ENCODE measurements at places on chromosomes 13 and 19. TPM values are rescaled to one million over a fixed set of nuclear protein-coding genes. Genes with fewer than 3 reads are reported as not detected.

Gene NLRP5
- polyA plus RNA-seq, result not detected

Gene NTF4
- polyA plus RNA-seq, result 6.5 TPM

- no peak for DNase-seq
Observed at GRCh38 chr13:109332506-109333499, 453.6 kb downstream of the IRS2 start.

DNA sequence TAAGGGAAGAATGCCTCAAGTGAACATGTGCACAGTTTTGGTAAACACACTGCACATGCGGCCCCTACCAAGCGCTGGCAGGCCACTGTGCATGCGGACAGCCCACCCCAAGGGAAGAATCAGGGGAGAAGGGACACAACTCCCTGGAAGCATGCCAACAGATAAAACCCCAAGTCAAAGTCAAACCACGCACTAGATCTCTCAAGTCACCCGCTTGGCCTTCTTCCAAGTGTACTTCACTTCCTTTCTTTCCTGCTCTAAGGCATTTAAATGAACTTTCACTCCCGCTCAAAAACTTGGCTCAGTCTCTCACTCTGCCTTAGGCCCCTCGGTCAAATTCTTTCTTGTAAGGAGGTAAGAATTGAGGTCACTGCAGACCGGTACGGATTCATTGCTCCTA, 4.6 kb upstream of the RFXAP start:
- DNase-seq, result no peak

DNA sequence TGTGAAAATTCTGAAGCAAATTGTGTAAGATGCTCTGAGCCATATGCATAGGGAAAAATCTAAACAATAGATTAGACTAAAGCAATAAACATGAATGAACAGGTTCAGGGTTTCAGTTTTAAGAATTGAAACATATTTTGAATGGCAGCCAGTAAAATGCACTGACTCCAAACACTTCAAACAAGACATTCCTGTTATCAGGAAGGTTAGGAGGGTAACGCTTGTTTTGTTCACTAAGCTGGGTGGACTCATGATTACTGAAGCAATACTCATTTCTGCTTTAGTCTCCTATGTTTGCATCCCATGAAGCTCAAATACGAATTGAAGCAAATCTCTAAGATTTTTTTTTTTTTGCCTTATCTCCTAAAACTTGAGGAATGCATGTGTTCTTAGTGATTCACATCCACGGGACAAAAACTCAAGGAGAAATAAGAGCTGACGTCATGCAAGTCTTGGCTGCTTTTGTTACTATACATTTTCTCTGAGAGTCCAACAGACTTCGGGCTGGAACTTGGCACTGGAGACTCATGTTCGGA, 29.1 kb upstream of the IGFL4 start:
- DNase-seq, result no peak

- DNase-seq, result no peak
Observed at GRCh38 chr13:31859571-31859970, 120.2 kb downstream of the RXFP2 start.

DNA sequence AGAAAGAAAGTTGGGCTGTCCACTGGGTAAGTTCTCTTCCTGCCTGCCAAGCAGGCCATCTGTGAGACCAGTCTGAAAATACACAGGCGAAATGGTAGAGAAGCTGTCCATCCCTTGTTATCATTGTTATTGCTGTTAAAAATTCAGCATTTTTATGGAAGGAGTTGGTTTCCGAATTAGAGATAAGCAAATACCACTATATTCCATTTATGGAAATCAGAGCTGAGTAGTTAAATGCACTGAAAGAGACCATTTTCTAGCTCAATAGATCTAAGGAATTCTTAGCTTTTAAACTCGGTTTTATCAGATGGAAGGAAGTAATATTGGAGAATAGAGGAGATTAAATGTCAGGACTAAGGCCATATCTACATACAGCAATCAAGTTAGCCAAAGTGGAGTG, 40.7 kb downstream of the MZT1 start:
- DNase-seq, result no peak

DNA sequence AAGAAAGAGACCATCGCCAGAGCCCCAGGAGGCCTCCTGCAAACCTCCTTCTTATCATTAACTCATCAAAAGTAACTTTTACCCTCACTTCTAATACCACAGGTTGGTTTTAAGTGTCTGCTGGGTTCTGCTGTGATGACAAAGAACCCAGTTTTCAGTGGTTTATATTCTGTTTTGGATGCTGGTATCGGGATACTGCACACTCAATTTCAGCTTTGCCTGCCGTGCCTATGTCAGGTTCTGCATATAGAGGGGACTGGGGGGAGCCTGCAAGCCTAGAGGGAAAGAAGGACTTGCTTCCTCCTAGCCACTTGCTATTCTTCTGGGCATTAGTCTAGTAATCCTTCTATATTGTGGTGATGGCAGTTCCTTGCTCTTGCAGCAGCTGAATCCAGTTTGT, 242.4 kb downstream of the KCNRG start:
- no peak for DNase-seq

DNA sequence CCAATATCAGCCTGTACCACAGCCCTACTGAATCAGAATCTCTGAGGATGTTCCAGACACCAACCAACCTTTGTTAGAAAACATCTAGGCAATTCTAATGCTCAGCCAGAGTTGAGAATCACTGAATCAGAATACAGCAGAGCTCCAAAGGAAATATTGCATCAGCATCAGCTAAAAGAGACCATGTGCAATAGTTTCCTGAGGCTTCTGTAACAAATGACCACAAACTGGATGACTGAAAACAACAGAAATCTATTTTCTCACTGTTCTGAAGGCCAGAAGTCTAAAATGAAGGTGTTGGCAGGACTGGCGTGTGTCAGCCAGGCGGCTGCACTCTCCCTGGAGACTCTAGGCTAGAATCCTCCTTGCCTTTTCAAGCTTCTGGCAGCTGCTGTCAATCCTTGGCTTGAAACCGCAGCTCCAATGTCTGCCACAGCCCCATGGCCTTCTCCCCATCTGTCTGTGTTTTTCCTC, 1.2 kb upstream of the DCT start:
- peak; percentile 60 for DNase-seq

Gene ACER1
- 0.13 TPM for polyA plus RNA-seq

- no peak for DNase-seq
Observed at GRCh38 chr13:96958286-96958891, 35.9 kb downstream of the OXGR1 start.

DNA sequence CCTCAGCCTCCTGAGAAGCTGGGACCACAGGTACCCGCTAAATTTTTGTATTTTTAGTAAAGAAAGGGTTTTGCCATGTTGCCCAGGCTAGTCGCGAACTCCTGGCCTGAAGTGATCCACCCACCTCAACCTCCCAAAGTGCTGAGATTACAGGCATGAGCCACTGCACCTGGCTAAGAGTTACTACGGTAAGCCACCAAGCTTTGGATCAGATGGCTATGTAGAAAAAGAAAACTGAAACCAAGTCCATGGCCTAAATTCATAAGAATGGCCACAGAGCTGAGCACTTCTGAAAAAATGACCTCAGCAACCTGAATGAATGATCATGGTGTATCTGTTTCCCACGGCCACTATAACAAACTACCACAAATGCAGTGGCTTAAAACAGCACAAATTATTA, 9.4 kb downstream of the OPA3 start:
- DNase-seq, result no peak

Gene LEUTX
- polyA plus RNA-seq, result not detected

Gene DNMT1
- polyA plus RNA-seq, result 61.4 TPM

- no peak for DNase-seq
Observed at GRCh38 chr13:41622432-41623429, 165.4 kb downstream of the RGCC start.

GRCh38 chr13:29786698-29787097, 63.7 kb downstream of the UBL3 start:
- no peak for DNase-seq

Gene PRX
- 7.7 TPM for polyA plus RNA-seq

Gene CLC
- 1.3 TPM for polyA plus RNA-seq

GRCh38 chr19:45293682-45294081, 29.0 kb downstream of the CKM start:
- no peak for DNase-seq

GRCh38 chr19:49808711-49809159, 4.4 kb downstream of the FUZ start:
- peak; percentile 43 for DNase-seq

DNA sequence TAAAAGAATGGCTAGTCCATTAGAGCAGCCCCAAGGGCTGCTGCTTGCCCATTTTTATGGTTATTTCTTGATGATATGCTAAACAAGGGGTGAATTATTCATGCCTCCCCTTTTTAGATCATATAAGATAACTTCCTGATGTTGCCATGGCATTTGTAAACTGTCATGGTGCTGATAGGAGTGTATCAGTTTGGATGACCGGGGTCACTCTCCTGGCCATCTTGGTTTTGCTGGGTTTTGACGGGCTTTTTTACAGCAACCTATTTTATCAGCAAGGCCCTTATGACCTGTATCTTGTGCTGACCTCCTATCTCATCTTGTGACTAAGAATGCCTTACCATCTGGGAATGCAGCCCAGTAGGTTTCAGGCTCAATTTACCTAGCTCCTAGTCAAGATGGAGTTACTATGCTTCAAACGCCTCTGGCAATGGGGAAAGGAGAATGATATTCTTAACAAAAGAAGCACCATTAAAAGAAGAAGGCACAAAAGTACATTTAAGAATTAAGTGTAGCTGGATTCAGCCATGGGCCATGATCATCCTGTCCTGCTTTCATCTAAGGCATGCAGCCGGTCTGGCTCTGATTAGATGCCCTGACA, 1156.0 kb downstream of the PCDH9 start:
- DNase-seq, result no peak

- DNase-seq, result no peak
Observed at GRCh38 chr13:45943120-45943519, 91.6 kb upstream of the SIAH3 start.

Gene GJB6
- not detected for polyA plus RNA-seq

GRCh38 chr19:7515645-7516151, at the start of gene ZNF358:
Gene ZNF358 (plus strand): TSS chr19:7516103. CDS start chr19:7519243, 3,140 bp downstream.
- DNase-seq, result no peak

GRCh38 chr13:39266426-39266825, 228.2 kb downstream of the NHLRC3 start:
- no peak for DNase-seq

Gene IL4I1
- polyA plus RNA-seq, result 1.0 TPM

DNA sequence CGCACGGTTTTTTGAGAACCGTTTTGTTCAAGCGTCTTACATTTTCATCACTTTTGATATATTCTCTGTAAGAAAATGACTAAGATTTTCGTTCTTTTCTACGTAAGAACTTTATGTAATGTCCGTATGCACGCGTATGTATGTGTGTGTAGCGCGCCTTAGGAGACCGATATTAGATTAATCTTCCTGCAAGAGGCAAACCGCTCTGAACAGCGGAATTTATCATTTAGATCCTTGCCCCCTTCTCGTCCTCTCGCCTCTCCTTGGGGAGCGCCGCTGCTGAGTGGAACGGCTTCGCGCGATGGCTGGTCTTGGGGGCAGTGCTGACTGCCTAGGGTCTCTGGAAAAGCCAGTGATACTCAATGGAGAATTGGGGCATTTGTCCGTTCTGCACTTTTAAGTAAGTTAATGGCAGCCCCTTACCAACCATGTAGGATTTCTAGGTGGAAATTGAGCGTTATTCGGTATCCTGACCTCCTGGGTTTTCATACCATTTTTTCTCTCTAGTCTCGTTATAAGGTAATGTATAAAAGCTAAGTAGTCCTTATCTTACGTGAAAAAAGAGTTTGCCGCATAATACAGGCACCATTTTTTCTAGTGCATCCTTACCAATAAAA, 4.7 kb downstream of the MAB21L1 start:
- DNase-seq, result no peak

DNA sequence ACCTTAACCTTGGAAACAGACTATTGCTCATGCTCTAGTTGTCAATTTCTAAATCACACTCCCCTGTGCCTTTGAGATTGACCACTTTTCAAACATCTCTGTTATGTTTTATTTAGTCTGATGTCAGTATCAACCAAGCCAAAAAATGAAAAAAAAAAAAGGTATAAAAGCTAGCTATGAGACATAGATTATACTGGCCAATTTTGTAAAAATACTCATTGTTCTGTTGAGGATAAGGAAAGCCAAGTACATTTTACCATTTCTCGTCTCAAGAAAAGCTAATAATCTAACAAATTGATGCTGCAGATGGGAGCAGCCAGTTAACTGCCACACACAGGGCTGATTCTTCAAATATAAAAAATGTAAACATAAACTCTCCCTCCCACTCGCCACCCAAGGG, 572.6 kb upstream of the KLF12 start:
- DNase-seq, result no peak

Gene ZNF667
- polyA plus RNA-seq, result 11.3 TPM

DNA sequence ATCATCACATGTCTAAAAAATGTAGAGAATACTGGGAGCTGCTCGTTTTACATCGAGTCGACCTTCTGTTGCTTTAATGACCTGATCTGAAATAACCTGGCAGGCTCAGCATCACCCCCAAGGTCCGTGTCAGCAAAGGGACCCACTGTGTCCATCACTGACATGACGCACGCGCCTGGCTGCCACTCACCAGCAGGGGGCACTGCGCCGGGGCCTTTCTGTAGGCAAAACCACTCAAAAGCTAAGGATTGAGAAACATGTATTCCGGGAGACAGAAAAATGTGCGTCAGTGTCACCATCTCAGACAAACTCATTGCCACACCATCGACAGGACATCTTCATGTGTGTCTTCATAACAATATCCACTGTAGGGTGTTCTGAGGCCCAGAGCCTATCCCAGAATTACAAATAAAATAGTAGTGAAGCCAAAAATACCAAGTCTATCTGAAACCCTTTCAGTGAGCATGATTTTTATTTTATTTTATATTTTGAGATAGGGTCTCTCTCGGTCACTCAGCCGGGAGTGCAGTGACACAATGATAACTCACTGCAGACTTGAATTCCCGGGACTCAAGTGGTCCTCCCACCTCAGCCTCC, 130.3 kb upstream of the LSM14A start:
- no peak for DNase-seq

Gene SULT2A1
- not detected for polyA plus RNA-seq

DNA sequence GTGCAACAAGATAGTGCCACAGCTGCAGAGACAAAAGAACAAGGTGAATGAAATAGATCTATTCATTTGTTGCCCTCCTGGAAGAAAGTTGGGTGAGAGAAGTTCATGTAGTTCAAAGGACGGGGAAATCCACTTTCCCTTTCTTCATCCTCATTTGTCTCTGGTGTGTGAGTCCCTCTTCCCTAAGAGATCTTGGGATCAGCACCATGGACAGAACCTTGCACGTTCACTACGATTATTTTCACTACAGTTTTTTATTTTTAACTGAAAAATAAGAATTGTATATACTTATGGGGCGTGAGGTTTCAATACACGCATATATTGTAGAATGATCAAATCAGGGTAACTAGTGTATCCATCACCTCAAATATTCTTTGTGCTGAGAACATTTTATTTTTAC, 29.2 kb downstream of the NLRP5 start:
- DNase-seq, result no peak

Gene LGALS7B
- not detected for polyA plus RNA-seq

- DNase-seq, result no peak
Observed at GRCh38 chr19:14795078-14795721, 16.8 kb upstream of the ADGRE2 start.

GRCh38 chr19:1950640-1951039, 9.7 kb downstream of the CSNK1G2 start:
- DNase-seq, result no peak
